ENCODE measurements at places on chromosomes 3 and 15. TPM values are rescaled to one million over a fixed set of nuclear protein-coding genes. Genes with fewer than 3 reads are reported as not detected.
A peak's percentile ranks its signal among the peaks of the same experiment; 100 is the strongest.

- no peaks in the 10 kb centered on the region for H3K27me3 ChIP-seq
- H3K4me1 ChIP-seq: peaks cover 9% of the 10 kb centered on the region
- no peak overlapping the region for H3K27ac ChIP-seq
- H3K4me3 ChIP-seq: no peak overlapping the region
These were observed 26.3 kb upstream of the TMEM45A start for GRCh38 chr3:100465892-100466777.

DNA sequence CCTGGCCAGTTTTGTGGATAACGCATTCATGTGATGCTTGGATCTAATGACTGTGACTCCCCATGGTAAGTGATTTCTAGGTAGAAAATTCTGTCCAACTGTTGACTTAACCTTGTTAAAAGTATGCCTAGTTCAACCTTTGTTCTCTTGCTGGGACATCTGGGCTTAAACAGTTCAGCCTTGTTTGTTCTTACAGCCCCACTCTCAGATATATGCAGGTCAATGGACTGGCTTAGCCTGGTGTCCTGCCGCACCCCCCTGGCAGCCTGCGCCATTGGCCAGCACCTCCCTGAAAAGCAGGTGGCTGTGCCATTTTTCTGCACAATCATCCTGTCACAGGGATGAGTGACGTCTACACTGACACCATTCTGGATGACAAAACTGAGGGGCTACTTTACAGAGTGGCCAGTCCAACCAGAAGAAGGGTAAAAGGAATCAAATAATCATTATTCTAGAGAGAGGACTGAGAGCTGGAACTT, 244.7 kb upstream of the ONECUT1 start:
- H3K27ac ChIP-seq: no peak overlapping the region
- H3K27me3 ChIP-seq: no peaks in the 10 kb centered on the region
- no peak for DNase-seq
- H3K4me1 ChIP-seq: no peaks in the 10 kb centered on the region
- no peak overlapping the region for H3K4me3 ChIP-seq
- H3K36me3 ChIP-seq: no peaks in the 10 kb centered on the region

- H3K4me1 ChIP-seq: peaks cover 18% of the 10 kb centered on the region
- H3K27ac ChIP-seq: peak overlapping the region; percentile 10
- no peak overlapping the region for H3K4me3 ChIP-seq
- no peaks in the 10 kb centered on the region for H3K27me3 ChIP-seq
- peaks cover 32% of the 10 kb centered on the region for H3K36me3 ChIP-seq
These were observed 37.3 kb downstream of the UBE3A start for GRCh38 chr15:25401501-25401900.

- H3K27ac ChIP-seq: peak within 1 kb of the TSS; percentile 100
- H3K4me3 ChIP-seq: peak within 1 kb of the TSS; percentile 95
- H3K36me3 ChIP-seq: peaks cover 25% of the 10 kb centered on the region
- H3K4me1 ChIP-seq: no peaks in the 10 kb centered on the region
- no peaks in the 10 kb centered on the region for H3K27me3 ChIP-seq
These were observed at the start of the genes AZI2 and ZCWPW2 for GRCh38 chr3:28348629-28349468. Gene AZI2, minus strand, starts transcription at chr3:28348824. Its CDS starts 8,207 bp downstream, at chr3:28340617. Gene ZCWPW2, plus strand, starts transcription at chr3:28348721. Its CDS starts 64,348 bp downstream, at chr3:28413069.

GRCh38 chr3:139323146-139323545, 20.7 kb upstream of the MRPS22 start:
- no peaks in the 10 kb centered on the region for H3K36me3 ChIP-seq
- no peak overlapping the region for H3K27ac ChIP-seq
- peaks cover 8% of the 10 kb centered on the region for H3K4me1 ChIP-seq
- H3K27me3 ChIP-seq: no peaks in the 10 kb centered on the region

GRCh38 chr3:115670911-115671310, 47.6 kb downstream of the GAP43 start:
- no peak overlapping the region for H3K4me3 ChIP-seq
- DNase-seq: no peak
- H3K27me3 ChIP-seq: no peaks in the 10 kb centered on the region
- no peak overlapping the region for H3K27ac ChIP-seq

GRCh38 chr3:101779047-101779821, at the start of gene NXPE3:
Gene NXPE3, plus strand, starts transcription at chr3:101779211. Its CDS starts 6,386 bp downstream, at chr3:101785597.
- peak within 1 kb of the TSS; percentile 94 for H3K4me3 ChIP-seq
- H3K27ac ChIP-seq: peak within 1 kb of the TSS; percentile 42
- DNase-seq: peak; percentile 84
- peaks cover 16% of the 10 kb centered on the region for H3K4me1 ChIP-seq

DNA sequence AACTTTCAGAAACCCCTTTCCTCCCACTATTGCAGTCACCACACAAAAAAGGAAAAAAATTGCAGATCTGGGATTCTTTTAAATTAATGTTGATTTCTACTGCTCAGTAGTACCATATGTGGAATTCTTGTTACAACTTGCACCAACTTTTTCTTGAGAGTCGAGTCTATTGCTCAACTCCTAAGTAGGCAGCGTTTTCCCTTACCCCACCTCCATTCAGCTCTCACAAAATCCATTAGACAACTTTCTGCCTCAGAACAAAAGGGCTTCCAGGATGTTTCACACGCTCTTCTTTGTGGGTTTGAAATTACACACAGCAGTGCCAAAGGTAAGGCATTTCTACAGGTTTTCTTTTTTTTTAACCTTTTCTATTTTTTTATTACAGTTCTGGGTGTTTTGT, 179.5 kb downstream of the ANXA2 start:
- no peaks in the 10 kb centered on the region for H3K27me3 ChIP-seq
- no peak overlapping the region for H3K4me3 ChIP-seq
- peaks cover 11% of the 10 kb centered on the region for H3K4me1 ChIP-seq
- H3K36me3 ChIP-seq: no peaks in the 10 kb centered on the region
- H3K27ac ChIP-seq: no peak overlapping the region

GRCh38 chr15:46525984-46526725, 891.3 kb downstream of the SQOR start:
- no peaks in the 10 kb centered on the region for H3K4me1 ChIP-seq
- H3K27ac ChIP-seq: no peak overlapping the region
- DNase-seq: no peak
- peaks cover 4% of the 10 kb centered on the region for H3K27me3 ChIP-seq
- H3K4me3 ChIP-seq: no peak overlapping the region
- H3K36me3 ChIP-seq: no peaks in the 10 kb centered on the region

DNA sequence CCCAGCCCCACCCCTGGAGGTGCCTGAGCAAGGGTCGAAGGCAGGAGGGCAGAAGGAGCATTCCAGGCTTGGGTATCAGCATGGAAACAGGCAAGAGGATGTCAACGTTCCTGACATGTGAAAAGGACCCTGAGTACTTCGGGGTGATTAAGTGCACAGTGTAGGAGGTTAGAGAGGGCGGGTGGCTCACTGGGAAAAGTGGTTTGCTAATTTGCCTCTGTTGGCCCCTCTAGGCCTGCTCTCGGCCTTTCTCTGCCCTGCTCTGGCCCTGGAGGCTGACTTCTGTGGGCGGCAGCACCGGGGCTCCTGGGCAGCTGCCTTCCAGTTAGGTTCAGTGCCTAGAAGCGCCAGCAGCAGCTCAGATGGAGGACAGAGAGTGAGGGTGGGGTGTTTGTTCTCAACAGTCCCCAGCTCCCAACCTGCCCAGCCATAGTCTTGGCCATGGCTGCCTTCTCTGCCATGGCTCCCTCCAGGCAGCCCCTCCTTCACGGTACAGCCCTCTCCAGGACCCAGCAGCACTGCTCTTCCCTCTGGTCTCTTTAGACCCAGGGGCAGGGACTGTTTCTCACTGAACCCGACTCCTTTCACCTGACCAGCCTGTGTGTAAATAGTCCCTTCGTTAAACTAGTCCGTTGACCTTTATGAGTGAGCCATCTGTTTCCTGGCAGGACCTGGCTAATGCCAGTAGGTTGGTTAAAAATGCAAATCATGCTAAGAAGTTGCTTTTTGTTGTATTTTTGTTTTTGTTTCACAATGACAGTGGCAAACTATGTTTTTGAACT, 107.1 kb upstream of the TPM1 start:
- no peak for DNase-seq
- no peak overlapping the region for H3K27ac ChIP-seq
- H3K4me1 ChIP-seq: peaks cover 2% of the 10 kb centered on the region
- H3K27me3 ChIP-seq: no peaks in the 10 kb centered on the region
- H3K4me3 ChIP-seq: no peak overlapping the region

DNA sequence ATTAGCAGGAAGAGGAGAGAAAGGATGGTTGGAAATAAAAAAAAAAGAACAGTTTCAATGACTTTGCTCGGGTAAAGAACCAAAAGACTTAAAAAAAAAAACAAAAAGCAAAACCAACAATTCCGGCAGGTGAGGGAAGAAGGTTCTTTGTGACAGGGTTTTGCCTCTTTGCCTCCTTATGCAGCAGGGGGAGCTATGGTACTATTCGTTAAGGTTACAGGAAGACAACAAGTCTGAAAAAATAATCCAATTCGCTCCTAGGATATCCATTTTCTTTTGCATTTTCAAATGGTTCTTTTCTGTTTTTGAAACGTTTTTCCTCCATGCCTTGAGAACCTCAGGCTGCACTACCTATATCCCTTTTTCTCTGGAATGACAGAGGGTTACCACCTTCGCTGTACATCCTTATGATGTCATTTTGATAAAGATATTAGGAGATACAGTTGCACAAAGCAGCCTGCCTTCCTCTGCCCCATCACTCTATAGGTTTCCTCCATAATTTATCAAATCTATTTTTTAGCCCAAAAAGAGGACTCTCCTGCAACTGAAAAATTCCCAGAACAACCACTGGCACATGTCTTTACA, 55.0 kb downstream of the CFAP20DC start:
- H3K27ac ChIP-seq: no peak overlapping the region
- no peak overlapping the region for H3K4me3 ChIP-seq
- peaks cover 21% of the 10 kb centered on the region for H3K4me1 ChIP-seq
- H3K36me3 ChIP-seq: no peaks in the 10 kb centered on the region
- peak; percentile 83 for DNase-seq

DNA sequence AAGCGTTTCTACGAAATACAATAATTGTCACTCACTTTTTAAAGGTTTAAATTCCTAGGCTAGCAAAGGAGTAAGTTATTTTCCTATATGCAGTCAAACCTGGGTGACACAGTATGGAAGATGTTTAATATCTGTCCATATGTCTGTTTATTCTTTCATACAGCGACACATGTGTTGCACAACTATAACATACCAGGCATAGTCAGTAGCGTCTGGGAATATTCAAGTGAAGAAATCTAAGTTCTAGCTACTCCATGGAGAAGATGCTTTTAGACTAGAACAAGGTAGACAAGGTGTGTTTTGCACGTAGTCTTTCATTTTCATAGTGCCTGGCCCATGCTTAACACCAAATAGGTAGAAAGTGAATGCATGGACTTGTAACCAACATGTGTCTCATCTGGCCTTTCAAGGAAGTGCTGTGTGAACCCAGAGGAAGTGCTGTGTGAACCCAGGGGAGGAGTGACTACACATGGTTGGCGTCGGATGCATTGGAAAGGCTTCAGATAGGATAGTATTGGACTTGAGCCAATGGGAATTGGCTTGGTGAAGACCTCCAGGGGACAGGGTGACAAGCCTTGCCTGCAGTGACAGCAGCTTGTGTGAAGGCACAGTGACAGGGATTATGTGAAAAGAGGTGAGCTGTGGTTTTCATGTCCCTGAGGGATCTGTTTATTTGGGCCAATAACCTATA, 267.0 kb downstream of the PTPRG start:
- peaks cover 25% of the 10 kb centered on the region for H3K4me1 ChIP-seq
- no peak overlapping the region for H3K4me3 ChIP-seq
- H3K36me3 ChIP-seq: peaks cover 6% of the 10 kb centered on the region
- H3K27ac ChIP-seq: no peak overlapping the region
- no peaks in the 10 kb centered on the region for H3K27me3 ChIP-seq

DNA sequence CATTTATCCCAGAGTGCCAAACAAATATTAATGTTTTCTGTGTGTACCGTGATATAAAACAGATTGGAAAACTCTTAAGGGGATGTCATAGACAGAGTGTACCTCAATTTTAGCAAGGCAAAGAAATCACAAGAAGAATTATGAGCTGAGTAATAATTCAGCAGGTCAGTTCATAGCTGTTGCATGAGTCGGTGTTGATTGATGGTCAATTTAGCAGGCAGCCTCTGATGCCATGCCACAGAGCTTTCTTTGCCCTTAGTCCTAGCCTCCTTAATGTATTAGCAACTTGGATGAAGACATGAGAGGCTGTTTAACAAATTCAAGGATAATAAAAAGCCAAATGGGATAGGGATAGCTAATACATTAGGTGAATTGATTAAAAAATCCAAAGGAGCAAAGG, 6.8 kb downstream of the SLC35A5 start:
- H3K4me1 ChIP-seq: peaks cover 4% of the 10 kb centered on the region
- no peaks in the 10 kb centered on the region for H3K27me3 ChIP-seq
- H3K27ac ChIP-seq: no peak overlapping the region
- H3K4me3 ChIP-seq: no peak overlapping the region
- peaks cover 30% of the 10 kb centered on the region for H3K36me3 ChIP-seq
- DNase-seq: no peak

DNA sequence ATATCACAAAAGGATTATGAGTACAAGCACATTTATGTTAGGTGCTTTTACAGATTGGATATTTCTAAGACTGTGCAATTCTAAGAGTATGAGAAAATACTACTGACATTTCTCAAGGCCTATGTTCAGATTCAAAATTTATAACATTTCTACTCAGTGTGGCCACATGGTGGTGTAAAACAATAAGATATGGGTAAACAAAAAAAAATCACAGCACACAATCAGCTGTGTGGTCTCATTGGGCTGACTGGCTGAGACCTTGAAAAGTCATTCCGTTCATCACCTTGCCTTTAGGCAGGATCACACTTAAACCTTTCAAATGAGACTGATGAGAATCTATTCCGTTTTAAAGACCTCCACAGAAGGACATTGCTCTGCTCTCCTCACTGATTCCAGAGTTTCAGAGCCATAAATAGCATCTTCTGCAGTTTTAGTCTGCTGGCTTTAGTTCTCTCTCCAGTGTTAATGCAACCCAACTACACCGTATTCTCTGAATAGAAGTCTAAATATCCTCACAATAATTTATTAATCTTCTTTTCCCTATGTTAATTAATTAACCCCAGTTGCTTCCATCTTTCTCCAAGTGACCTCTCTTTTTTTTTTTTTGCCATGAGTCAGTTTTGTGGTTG, 158.2 kb downstream of the SPATA16 start:
- no peak overlapping the region for H3K27ac ChIP-seq
- H3K4me1 ChIP-seq: no peaks in the 10 kb centered on the region
- no peaks in the 10 kb centered on the region for H3K36me3 ChIP-seq

- H3K27ac ChIP-seq: peak overlapping the region; percentile 39
- DNase-seq: peak; percentile 79
- no peaks in the 10 kb centered on the region for H3K4me1 ChIP-seq
- no peak overlapping the region for H3K4me3 ChIP-seq
- no peaks in the 10 kb centered on the region for H3K27me3 ChIP-seq
- peaks cover 6% of the 10 kb centered on the region for H3K36me3 ChIP-seq
These were observed 333.4 kb downstream of the THSD4 start for GRCh38 chr15:71448688-71449114.

DNA sequence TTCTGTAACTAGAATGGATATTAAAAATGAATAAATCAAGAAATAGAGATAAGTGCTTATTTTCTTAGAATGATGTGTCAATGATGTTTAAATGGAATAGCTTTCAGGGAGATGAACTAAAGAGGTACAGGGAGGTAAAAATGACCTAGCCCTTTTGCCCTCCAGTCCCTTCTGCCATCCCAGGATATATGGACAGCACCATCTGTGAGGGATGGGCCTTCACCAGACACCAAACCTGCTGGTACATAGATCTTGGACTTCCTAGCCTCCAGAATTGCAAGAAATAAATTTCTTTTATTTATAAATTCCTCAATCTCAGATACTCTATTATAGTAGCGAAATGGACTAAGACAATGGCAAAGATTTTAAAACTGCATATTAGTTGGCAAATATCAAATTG, 352.0 kb upstream of the THBS1 start:
- H3K36me3 ChIP-seq: no peaks in the 10 kb centered on the region
- no peak overlapping the region for H3K27ac ChIP-seq
- no peak for DNase-seq
- no peak overlapping the region for H3K4me3 ChIP-seq
- H3K4me1 ChIP-seq: peaks cover 31% of the 10 kb centered on the region

The ZNF774 gene
- total RNA-seq: 2.6 TPM

The CYP1A2 gene
- total RNA-seq: not detected

The FMN1 gene
- total RNA-seq: 1.2 TPM

The PLA2G4D gene
- not detected for total RNA-seq

The CCDC54 gene
- not detected for total RNA-seq

The GRAMD2A gene
- 0.93 TPM for total RNA-seq

Measured in MCF 10A (cell line).